CD4-positive, alpha-beta T cell treated with Interleukin-10 for 1 hour (primary cell): ENCODE measurements at places on chromosomes 5 and 9.

GRCh38 chr5:103371046-103371607 lies 112.6 kb downstream of the MACIR start:
- no peak for DNase-seq

- DNase-seq, result no peak
These were observed 235.6 kb downstream of the RAB3C start for GRCh38 chr5:58818465-58818864.

DNA sequence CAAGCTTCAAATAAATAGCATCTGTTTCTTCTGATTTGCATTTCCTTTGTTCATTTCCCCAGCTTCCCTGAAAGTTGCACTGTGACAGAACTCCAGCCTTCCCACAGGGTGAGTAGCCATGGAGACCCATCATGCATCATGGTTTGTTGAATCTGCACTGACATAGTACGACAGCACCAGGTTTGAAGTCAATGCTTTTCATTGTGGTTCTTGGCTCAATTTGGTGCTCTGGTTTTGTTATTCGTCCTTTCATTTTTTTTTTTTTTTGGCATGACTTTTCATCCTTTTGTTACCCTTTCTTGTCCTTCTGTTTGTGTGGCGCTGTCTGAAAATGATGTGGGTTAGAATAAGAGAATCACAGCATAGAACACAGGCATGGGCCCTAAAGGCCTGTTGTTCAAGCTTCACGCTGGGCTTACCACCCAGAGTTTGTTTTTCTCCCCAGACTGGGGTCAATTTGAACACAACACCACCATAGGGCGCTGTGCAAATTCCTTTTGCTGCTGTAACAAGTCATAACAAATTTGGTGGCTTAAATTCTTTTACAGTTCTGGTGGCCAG lies 206.2 kb upstream of the CDH10 start:
- no peak for DNase-seq

DNA sequence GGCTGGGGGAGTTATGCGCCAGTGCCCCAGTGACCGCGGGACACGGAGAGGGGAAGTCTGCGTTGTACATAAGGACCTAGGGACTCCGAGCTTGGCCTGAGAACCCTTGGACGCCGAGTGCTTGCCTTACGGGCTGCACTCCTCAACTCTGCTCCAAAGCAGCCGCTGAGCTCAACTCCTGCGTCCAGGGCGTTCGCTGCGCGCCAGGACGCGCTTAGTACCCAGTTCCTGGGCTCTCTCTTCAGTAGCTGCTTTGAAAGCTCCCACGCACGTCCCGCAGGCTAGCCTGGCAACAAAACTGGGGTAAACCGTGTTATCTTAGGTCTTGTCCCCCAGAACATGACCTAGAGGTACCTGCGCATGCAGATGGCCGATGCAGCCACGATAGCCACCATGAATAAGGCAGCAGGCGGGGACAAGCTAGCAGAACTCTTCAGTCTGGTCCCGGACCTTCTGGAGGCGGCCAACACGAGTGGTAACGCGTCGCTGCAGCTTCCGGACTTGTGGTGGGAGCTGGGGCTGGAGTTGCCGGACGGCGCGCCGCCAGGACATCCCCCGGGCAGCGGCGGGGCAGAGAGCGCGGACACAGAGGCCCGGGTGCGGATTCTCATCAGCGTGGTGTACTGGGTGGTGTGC lies at the start of gene RXFP3:
Gene RXFP3 (plus strand): TSS at position 6 of the 636 bp plus-strand sequence. CDS start 355 bp downstream, at position 361.
- DNase-seq, result no peak

- DNase-seq, result no peak
These were observed 288.2 kb downstream of the MED10 start for GRCh38 chr5:6090079-6090654.
